ENCODE measurements at places on chromosomes 7 and 10.
A peak's percentile ranks its signal among the peaks of the same experiment; 100 is the strongest.

- peak; percentile 86 for DNase-seq
Measured at GRCh38 chr7:100516135-100516812, 22.7 kb upstream of the AGFG2 start.

- DNase-seq: no peak
Measured at GRCh38 chr10:111347386-111348013, 270.7 kb downstream of the ADRA2A start.

DNA sequence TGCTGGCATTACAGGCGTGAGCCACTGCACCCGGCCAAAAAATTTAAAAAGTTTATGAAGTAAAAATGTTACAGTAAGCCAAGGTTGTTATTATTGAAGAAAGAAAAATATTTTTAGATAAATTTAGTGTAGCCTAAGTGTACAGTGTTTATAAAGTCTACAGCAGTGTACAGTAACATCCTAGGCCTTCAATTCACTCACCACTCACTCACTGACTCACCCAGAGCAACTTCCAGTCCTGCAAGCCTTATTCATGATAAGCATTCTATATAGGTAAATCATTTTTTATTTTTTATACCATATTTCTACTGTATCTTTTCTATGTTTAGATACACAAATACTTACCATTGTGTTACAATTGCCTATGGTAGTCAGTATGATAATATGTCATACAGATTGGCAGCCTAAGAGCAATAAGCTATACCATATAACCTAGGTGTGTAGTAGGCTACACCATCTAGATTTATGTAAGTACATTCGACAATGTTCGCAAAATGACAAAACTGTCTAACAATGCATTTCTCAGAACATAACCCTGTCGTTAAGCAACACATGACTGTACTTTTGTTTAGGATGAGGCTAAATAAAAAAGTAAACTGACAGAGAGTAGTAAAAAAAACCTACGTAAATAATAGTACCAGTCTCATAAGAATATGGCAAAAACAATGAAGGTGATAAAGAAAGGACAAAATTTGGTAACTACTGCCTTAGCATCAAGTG, 77.8 kb upstream of the FAM133B start:
- DNase-seq: no peak

DNA sequence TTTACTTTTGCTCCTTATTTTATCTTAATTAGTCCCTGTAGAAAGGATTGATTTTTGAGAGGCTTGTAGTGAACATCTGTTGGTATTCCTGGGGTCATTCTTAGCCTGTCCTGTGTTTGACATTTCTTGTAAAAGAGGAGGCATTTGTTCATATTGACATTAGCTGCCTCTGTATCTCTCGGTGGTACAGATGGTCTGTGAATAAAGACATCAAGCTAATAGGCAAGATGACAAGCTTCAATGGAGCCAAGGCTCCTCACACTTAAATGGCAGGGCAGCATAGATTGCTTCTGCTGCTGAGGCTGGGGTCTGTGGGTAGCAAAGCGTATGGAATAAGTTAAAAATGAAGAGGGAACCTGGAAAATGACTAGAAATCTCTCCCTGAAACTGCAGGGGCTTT, 687.6 kb downstream of the LRMDA start:
- no peak for DNase-seq

GRCh38 chr10:111968647-111969046, 214.9 kb downstream of the GPAM start:
- no peak for DNase-seq

GRCh38 chr10:77084431-77085144, 553.0 kb downstream of the KCNMA1 start:
- DNase-seq: no peak

GRCh38 chr10:133004478-133004877, 62.1 kb upstream of the CFAP46 start:
- DNase-seq: no peak

DNA sequence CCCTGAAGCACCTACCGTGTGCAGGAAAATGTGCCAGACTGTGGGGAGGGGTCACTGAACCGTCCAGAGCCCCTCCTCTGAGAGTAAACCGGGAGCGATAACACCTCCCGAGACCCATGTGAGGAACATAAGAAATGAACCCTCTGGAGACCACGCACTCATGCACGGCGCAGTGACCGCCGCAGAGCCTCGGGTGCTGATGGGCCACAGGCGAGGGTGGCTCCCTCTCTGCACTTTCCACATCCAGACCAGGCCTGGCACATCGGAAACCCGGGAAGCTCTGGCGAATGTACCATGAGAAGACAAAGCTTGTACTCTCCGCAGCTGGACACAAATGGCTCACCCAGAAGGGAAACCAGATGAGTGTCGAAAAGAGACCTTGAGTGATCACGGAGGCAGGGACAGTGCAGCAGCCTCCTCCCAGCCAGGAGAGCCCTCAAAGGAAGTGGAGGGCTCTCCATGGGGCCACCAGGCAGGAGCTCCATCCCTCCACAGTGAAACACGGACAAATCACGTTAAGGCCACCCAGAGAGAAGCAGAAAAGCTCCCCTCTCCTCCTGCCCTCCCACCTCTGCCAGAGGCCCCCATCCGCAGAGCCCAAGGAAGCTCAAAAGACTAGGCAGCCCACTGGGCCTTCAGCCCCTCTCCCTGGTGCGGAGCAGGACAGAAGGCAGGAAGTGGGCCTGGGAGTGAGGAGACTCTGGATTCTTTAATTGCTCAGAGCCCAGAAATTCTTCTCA, 178.1 kb upstream of the PPP2R2D start:
- peak; percentile 57 for DNase-seq

- no peak for DNase-seq
Measured at GRCh38 chr7:82697897-82698296, 254.3 kb upstream of the CACNA2D1 start.

All from suprapubic skin (tissue), 4 donors.